ENCODE measurements at places on chromosomes 16 and 17.

DNA sequence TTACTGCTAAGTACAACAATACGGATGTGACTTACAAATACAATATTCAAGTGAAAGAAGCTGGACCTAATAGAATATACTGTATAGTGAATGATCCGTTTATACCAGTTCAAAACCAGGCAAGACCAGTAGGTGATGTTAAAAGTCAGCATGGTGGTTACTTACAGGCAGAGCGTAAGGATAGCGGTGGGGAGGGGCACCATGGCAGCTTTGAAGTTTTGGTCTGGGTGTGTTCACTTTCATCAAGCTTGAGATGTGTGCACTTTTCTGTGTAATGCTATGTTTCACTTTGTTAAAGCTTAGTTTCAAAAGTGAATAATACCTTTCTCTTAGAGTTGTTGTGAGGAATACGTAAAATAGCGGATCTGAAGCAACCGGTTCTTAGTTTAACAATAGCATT is 16.5 kb upstream of the SLC35G3 start:
- no peak for DNase-seq

- DNase-seq = peak; percentile 49
Observed at GRCh38 chr17:4900231-4901107, 1.1 kb downstream of the C17orf107 start.

DNA sequence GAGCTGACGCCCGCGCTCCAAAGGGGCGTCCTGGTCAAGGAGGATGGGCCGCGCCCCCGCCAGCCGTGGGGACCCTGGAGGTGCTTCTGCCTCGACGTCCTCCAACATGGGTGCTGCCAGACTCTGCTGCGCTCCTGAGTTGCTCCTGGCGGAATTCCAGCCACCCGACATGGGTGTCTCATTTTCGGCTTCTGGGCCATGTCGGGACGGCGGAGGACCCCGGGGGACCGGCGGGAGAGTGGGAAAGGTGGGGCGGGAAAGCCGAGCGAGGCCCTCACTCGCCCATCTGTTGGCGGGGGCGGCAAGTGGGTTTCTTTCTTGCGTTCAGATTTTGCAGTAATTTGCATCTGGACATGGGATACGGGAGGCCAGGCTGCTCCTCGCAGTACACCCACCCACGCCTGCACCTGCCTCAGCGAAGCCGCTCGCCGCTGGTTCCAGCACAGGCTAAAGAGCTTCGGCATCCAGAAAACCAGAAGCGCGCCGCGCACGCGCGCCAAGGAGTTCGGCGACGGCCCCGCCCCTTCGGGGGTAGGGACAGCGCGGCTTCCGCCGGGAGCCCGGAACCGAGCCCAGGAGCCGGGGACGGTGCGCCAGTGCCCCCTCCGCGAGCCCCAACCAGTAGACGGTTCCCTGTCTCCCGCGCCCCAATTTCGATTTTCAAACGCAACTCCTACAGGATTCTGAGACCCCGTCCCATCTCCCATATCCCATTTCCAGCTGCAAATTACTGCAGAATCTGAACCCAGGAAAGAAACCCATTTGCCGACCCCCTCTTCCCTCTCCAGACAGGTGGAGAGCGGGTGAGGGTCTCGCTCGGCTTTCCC is at the start of gene ARMC7:
TSS of gene ARMC7 (plus strand) at position 563 of the 827 bp plus-strand sequence. CDS start 320 bp downstream, outside the sequence.
- DNase-seq = peak; percentile 83

- DNase-seq = no peak
Observed at GRCh38 chr16:67294938-67295361, 15.6 kb downstream of the PLEKHG4 start.

GRCh38 chr17:67180275-67180674 is 64.7 kb downstream of the HELZ start:
- DNase-seq = no peak

- no peak for DNase-seq
Observed at GRCh38 chr16:84839054-84839453, 19.3 kb downstream of the CRISPLD2 start.

- DNase-seq = no peak
Observed at GRCh38 chr16:78432451-78432850, 333.0 kb downstream of the WWOX start.

Data from T-helper 2 cell (primary cell).